Spleen (tissue), 13 donors: ENCODE measurements at places on chromosomes 3 and 15. TPM values are rescaled to one million over a fixed set of nuclear protein-coding genes. Genes with fewer than 3 reads are reported as not detected.

The AP3B2 gene
- 0.22 TPM for polyA plus RNA-seq

The AGBL1 gene
- not detected for polyA plus RNA-seq

The PPM1L gene
- polyA plus RNA-seq, result 0.63 TPM

DNA sequence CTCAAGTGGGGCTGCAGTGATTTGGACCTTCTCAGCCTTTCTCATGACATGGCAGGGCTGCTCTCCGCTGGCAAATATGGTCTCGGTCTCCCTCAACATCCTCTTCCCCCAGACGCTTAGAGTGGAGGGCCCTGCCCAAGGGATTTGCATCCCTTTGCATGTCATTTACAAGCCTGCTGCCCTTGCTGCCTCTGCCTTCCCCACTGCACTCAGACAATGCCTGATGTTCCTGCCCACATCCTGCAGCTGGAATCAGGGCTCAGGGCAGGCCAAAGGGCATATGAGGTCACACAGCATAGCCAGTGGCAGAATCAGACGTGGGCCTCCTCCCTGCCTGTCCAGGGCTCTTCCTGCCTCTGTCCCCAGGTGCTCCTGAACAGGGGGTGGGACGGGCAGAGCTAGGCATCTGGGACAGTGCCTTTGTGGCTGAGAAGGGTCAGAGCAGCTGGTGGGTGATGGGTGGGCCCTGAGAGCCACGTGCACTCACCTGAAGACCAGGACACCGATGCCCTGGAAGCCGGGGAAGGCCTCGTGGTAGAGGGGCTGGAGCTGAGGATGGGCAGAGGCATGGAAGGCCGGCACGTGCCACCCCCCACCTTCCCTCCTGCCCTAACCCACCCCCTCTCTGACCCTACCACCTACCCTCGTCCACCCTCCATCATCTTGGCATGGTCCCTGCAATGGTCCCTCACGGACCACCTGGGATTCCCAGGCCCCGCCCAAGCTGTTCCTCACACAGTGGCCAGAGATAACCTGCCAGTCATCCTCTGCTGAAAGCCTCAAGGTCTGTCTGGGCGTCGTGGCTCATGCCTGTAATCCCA, 27.4 kb upstream of the GOLGA6C start:
- H3K27me3 ChIP-seq, result no peaks in the 10 kb centered on the region
- H3K4me3 ChIP-seq, result no peak overlapping the region
- no peaks in the 10 kb centered on the region for H3K36me3 ChIP-seq
- no peak overlapping the region for H3K27ac ChIP-seq
- no peaks in the 10 kb centered on the region for H3K4me1 ChIP-seq

DNA sequence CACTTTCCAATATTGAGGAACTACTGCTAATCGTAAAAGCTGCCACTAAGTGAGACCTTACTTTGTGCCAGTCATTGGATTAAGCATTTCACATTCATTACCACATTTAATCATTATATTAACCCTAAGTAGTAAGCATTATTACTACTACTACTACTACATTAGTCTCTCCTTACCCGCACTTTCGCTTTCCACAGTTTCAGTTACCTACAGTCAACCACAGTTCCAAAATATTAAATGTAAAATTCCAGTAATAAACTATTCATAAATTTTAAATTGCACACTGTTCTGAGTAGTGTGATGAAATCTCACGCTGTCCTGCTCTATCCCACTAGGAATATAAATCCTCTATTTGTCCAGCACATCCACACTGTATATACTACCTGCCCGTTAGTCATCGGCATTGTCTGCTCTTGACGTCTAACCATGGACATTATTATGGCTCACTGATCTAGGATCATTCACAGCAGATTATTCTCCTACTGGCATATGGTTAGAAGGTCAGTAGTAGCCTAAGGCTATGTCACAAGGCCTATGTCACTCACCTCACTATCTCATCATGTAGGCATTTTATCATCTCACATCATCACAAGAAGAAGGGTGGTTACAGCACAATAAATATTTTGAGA, 121.1 kb downstream of the GSK3B start:
- H3K27ac ChIP-seq, result no peak overlapping the region
- no peak for DNase-seq
- no peaks in the 10 kb centered on the region for H3K27me3 ChIP-seq
- peaks cover 9% of the 10 kb centered on the region for H3K4me1 ChIP-seq
- no peaks in the 10 kb centered on the region for H3K36me3 ChIP-seq

- peak overlapping the region; percentile 57 for H3K27ac ChIP-seq
- H3K27me3 ChIP-seq, result no peaks in the 10 kb centered on the region
- no peaks in the 10 kb centered on the region for H3K4me1 ChIP-seq
- H3K4me3 ChIP-seq, result no peak overlapping the region
- DNase-seq, result no peak
- no peaks in the 10 kb centered on the region for H3K36me3 ChIP-seq
These were observed 61.5 kb downstream of the CGGBP1 start for GRCh38 chr3:87997298-87997697.

DNA sequence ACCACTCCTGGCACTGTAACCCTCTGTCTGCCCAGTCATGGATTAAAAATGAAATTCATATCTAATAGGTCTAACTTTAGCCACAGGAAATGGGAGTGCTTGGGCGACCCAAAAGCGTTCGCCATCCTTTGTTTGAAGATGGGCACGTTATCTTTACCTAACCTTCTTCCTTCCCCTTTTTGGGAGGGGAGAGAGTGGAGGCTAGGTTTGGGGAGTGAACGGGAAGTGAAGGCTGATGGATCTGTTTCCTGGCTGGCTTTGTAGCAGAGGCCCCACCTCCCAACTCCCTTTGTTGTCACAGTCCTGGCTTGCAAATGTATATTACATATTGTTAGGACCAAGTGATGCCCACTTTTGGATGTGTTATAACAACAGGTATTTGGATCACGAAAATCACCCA, 98.1 kb upstream of the ARHGEF3 start:
- no peaks in the 10 kb centered on the region for H3K36me3 ChIP-seq
- H3K4me3 ChIP-seq, result no peak overlapping the region
- H3K4me1 ChIP-seq, result no peaks in the 10 kb centered on the region
- no peaks in the 10 kb centered on the region for H3K27me3 ChIP-seq

GRCh38 chr3:98550833-98551232, 19.1 kb downstream of the GPR15 start:
- no peak for DNase-seq
- H3K36me3 ChIP-seq, result no peaks in the 10 kb centered on the region
- H3K27me3 ChIP-seq, result no peaks in the 10 kb centered on the region
- H3K4me1 ChIP-seq, result no peaks in the 10 kb centered on the region
- H3K4me3 ChIP-seq, result no peak overlapping the region
- no peak overlapping the region for H3K27ac ChIP-seq
